ENCODE measurements at places on chromosomes 16 and 17.

- DNase-seq = no peak
Observed at GRCh38 chr16:12988071-12988470, 86.7 kb downstream of the SHISA9 start.

- DNase-seq = no peak
Observed at GRCh38 chr16:66372078-66372897, 5.8 kb downstream of the CDH5 start.

GRCh38 chr17:77341069-77341541, 200.3 kb downstream of the SEC14L1 start:
- no peak for DNase-seq

DNA sequence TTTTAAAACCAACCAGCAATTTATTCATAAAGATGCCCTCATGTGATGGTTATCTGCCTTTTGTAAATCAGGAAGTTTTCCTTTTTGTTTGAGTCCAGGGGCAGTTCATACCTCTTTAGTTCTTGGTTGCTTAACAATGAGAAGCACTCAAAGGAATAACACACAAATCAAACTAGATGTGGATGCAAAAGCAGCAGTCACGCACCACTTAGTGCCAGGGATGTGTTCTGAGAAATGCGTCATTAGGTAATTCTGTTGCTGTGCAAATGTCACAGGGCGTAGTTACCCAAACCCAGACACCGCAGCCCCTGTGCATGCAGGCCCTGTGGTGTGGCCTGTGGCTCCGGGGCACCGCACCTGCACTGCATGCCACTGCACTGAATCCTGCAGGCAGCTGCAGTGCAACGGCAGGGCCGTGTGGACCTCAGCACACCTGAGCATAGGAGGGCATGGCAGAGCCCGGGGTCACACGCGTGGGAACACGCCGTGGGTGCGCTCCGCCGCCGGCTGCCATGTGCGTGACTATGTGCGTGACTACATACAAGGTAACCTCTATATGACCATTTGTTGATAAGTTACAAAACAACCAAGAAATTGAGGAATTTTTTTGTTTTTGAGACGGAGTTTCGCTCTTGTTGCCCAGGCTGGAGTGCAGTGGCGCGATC, 39.6 kb downstream of the PKD1 start:
- no peak for DNase-seq

- DNase-seq = no peak
Observed at GRCh38 chr17:68228817-68229570, 18.8 kb upstream of the AMZ2 start.

DNA sequence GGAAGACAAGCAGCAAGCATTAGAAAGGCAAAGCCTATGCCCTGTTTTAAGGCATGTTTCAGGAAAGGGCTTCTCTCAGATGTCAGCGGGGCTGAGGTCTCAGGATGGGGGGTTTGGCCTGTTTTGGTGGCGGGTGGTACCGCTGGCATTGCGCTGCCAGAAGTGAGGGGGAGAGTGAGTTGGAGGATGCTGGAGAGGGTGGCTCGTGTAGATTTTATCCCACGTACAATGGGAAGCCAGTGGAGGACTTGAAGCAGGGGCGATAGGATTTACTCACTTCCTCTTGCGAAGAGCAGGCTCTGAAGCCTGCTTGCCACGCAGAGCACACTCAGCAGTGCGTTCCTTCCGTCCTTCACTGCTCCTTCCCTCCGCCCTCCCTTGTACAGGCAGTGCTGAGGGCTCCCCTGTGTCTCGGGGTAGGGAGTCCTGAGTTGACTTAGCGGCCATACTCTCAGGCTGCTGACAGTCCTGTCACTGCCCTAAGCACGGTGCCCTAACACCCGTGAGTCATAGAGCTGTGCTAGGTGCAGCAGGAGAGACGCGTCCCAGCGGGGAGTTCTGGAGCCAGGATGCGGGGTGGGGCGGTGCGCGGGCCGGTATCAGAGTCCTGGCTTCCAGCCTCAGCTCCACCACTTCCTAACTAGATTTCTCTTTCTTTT, 113.1 kb downstream of the SNX29 start:
- DNase-seq = no peak

GRCh38 chr17:36661047-36661666, 59.8 kb downstream of the MRM1 start:
- no peak for DNase-seq

- DNase-seq = no peak
Observed at GRCh38 chr16:80280557-80280956, 260.2 kb upstream of the DYNLRB2 start.

GRCh38 chr17:64940055-64940454, 20.8 kb upstream of the LRRC37A3 start:
- DNase-seq = no peak

DNA sequence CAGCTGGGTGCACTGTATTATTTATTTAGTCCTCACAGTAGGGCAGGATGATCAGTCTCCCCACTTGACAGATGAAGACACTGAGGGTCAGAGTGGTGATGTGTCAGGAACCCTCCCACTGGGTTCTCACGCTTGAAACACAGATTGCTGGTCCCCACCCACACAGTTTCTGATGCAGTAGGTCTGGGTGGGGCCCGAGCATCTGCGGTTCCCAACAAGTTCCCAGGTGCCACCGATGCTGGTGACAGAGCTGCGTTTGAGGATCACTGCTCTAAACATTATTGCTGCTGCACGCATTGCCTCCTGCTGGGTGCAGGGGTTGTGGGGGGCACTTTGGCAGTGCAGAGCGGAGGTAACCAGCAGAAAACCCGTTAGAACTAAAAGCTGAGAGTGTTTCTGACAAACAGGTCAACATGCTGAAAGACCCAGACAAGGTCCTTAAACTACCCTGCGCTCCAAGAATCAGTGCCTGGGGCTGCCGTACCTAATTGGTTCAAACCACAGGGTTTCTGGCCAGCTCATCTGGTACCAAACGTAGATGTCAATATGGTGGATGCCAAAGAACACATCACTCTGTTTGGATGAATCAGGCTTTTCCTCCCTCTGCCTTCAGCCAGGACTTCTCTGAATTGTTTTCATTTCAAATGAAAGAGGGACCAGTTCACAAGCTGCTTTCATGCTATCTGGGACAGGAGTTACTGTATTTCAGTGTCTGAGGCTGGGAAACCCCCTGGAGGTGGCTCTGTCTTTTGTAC, 76.0 kb downstream of the ABCC1 start:
- DNase-seq = peak; percentile 54

- DNase-seq = peak; percentile 32
Observed at GRCh38 chr17:28549236-28550132, 2.9 kb downstream of the UNC119 start.

DNA sequence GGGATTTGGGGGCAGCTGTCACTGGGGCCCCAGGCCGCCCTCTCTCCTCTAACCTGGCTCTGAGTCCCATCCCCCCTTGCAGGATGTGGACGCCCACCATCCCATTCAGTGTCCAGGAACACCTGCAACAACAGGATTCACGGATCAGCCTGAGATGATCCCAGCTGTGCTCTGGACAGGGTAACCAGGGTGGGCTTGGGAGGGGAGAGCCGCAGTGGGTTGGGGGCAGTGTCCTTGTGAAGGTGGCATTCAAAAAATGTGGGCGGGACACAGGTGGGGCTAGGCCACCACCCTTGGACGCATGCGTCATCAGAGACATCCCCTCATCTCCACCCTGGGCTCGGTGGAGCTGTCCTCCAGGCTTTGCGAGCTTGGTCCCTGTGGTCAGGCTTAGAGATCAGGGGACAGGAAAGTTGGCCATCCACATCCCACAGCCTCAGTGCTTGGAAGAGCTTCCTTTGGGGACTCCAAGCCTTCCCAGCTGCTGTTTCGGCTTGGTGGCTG, 19.1 kb downstream of the DEXI start:
- DNase-seq = no peak

DNA sequence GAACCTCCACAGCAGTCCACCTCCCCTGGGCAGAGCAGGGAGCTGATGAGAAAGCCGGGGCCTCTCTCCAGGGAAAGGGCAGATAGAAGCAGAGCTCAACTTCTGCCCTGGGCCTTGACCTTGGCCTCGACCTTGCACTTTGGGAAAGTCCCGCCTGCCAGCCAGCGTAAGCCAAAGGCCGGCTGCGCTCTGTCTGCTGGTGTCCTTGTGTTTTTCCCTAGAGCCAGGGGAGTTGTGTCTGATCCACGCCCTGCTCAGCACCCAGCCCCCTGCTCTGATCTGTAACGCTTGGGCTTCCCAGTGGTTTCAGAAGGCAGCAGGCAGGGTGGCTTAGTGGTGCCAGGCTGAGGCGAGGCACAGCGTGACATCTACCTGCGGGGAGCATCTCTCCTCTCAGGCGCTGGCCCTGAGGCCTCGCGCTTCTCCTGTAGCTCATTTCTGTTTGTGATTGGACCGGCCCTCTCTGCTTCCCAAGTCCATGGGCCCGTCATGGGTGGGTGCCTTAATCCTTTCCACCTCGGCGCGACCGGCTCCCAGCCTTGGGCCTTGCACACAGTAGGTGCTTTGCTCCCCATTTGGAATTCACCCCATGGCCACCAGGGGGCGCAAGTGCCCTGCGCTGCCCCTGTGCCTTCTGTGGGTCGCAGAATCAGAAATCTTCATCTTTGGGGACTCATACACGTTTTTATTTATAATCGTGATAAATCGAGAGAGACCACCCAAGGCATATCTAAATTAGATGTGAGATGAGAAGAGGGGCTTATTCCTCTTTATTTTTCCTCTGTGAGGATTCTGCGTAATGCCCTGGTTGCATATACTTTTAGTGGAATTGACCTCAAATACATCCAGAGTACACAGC, 24.2 kb downstream of the SGSH start:
- peak; percentile 50 for DNase-seq

- DNase-seq = no peak
Observed at GRCh38 chr17:744937-745336, 7.1 kb downstream of the GEMIN4 start.

DNA sequence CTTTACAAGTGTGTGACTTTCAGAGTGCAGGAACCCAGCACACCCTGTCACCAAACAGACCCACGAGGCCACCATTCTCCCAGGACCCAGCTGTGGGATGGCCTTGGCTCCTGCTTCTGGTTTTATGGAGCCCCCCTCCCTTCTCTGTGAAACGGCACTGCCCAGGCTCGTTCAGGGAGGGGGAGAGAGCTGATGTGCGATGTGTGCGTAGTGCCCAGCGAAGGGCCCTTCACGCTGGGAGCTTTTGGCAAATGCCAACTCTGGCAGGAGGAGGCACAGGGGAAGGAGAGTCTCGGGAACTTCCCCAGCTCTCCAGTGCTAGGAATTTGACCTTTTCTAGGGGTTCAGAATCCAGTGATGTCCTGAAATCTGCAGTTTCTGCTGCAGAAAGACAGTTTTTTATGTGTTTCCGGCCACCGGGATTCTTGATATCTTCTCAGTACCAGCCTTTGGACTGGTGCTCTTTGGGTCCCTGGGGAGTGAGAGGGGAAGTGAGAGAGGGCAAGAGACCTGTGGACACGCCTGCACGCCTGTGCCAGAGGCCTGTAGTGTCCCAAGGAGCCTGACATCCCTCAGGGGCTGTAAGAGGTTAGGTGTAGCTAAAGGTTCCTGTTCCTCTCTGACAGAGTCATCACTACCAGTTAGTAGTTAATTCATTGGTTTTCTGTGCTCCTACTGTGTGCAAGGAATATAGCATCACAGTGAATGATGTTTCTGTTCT, 45.1 kb downstream of the CMIP start:
- DNase-seq = no peak

- no peak for DNase-seq
Observed at GRCh38 chr17:37107406-37108083, 158.8 kb downstream of the AATF start.

DNA sequence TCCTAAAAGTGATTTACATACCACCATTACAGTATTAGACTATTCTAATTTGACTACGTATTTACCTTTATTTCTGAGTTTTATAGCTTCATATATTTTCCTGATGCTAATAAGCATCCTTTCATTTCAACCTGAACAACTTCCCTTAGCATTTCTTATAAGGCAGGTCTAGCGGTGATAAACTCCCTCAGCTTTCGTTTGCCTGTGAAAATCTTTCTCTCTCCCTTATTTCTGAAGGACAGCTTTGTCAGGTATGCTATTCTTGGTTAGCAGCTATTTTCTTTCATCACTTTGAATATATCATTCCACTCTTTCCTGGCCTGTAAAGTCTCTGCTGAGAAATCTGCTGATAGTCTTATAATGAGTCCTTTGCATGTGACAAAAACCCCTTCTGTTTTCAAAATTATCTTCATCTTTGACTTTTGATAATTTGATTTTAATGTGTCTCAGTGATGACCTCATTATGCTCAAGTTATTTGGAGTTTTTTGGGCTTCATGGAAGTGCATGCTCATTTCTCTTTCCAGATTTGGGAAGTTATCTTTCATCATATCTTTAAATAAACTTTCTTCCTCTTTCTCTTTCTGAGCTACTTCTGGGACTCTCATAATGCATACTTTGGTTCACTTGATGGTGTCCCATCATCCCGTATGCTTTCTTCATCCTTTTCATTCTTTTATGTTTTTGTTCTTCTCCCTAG, 285.4 kb upstream of the PMFBP1 start:
- DNase-seq = no peak

DNA sequence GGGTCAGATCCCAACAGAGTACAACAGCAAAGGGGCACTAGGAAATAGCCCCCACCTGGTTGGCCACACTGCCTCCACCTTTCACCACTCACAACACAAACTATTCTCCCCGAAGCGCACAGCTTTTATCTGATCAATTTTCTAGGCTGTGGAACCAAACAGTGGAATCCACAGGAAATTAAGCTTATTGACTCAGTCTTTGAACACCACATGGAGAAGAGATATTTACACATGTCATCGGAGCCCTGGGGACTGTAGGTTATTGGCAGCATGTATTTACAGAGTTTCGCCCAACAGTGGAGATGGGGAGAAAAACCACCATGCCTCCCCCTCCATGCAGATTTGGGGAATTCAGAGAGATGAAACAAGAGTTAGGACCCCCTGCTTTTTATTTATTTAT, 154.8 kb downstream of the XYLT1 start:
- no peak for DNase-seq

DNA sequence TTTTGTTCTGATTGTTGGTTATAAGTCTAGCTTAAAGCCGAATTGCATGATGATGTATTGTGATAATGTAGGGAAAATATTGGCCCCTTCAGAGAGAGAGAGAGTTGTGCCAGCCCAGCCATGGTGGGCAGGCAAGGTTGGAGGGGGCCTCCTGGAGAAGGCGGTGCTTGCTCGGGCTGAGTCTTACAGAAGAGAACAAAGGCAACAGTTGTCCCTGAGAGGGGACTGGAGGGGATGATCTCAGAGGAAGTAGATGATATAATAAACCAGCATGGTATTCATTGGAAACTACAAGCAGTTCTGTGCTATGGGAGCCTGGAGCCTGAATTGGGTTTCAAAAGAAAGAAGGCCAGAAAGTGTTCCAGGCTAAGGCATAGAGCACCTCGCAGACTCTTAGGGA, 173.8 kb downstream of the RPTOR start:
- DNase-seq = no peak

DNA sequence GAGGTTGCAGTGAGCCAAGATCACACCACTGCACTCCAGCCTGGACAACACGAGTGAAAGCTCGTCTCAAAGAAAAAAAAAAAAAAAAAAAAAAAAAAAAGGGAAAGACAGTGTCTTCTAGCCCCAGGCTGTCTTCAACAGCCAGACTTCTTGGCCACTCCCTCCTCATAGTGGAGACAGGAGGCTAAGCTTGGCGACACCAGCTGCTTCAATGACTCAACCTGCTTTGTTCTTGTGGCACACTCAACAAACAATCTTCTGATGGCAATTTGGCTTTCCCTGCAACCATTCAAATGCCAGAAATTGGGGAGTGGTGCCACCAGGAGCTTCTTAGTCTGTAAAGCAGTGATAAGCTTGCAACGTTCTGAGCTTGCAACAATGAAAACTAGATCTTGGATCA, 290.4 kb upstream of the DYNLRB2 start:
- DNase-seq = no peak

Data from stimulated activated CD4-positive, alpha-beta T cell treated with anti-CD3 and anti-CD28 coated beads, Interleukin-2, amount 100 ng/mL, for 48 hours (primary cell).